ENCODE measurements at places on chromosomes 13 and 19.

DNA sequence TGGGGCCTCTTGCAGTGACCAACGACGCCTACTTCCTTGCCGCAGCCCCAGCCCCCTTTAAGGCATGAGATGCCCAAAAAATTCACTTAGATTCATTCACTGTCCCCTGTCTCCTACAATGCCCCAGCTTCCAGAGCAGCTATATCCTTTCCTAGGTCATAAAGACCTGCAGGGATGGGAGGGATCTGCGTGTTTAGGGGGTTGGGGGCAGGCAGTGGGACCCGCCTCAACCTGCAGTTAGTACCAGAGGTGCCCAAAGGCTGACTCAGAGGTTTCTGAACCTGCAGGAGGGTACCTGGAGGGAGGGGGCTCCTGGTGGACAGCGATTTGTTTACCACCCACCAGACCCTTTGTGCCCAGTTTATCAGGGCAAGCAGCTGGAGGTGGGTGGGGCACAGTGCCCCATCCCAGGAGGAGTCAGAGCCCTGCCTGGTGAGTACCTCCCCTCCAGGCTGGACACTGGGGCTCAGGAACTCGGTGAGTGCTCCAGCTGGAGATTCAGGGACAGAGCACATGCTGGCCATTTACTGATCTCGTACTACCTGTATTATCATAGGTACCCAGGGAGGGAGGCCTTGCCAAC, 10.1 kb downstream of the RPS28 start:
- no peak for DNase-seq

GRCh38 chr19:10450853-10451609, 30.7 kb downstream of the PDE4A start:
- peak; percentile 92 for DNase-seq

DNA sequence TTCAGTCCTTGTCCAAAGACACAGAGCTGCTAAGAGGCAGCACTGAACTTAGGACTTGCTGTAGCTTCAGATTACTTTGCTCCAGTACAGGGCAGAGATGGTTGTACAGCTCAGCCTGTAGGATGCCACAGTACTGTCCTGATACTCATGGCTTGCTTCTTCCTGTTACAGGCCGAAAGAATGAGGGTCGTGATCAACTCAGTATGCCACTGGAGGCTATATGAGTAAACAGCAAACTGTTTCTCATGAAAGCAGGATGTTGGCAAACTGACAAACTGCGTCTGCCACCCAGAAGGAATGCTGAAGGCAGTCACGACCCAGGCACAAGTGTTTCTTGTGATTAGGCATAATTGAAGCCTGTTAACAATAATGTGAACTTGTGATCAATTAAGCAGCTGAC, 2.8 kb downstream of the ZNF749 start:
- DNase-seq: no peak

DNA sequence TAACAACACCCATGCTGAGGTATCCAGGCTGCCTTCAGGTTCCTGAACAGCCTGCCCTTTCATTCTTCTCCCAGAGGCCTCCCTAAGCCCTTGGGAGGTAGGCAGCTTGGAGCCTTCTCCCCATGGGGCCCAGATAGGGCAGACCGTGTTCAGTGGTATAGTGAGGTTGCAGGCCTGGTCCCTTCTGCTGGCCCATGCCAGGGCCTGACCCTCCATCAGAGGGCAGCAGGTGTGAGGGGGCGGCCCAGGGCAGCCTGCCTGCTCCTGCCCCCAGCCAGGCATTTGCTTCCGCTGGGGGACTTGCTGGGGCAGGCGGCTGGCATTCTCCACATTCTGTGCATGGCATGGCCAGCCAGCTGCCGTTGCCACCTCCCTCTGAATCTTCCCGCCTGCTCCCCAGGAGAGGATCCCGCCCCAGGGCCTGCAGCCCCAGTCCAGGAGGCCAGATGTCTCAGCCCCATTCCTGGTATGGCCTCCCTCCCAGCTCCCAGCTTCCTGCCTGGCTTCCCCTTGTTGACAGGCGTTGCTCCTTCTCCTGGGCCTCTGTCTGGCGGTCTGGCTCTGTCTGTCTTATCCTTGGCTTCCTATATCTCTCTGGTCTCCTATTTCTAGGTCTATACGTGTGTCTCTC, 8.9 kb downstream of the CIC start:
- DNase-seq: no peak

DNA sequence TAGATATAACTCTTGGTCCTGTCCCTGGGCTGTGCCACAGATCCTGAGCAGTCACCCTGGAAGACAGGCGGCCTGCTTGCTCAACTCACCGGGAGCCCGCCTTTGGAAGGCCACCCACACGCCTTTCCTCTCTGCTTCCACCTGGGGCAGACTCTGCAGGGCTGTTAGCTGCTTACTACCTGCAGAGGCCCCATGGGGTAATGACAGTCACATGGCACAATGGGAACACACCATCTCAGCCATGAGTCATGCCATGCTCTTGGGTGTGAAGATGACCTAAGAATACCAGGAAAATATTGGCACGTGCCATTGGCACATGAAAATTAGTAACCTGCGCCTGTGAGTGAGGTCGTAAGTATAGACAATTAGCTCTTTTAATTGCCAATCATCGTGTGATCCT, 108.6 kb downstream of the COL4A2 start:
- peak; percentile 11 for DNase-seq

DNA sequence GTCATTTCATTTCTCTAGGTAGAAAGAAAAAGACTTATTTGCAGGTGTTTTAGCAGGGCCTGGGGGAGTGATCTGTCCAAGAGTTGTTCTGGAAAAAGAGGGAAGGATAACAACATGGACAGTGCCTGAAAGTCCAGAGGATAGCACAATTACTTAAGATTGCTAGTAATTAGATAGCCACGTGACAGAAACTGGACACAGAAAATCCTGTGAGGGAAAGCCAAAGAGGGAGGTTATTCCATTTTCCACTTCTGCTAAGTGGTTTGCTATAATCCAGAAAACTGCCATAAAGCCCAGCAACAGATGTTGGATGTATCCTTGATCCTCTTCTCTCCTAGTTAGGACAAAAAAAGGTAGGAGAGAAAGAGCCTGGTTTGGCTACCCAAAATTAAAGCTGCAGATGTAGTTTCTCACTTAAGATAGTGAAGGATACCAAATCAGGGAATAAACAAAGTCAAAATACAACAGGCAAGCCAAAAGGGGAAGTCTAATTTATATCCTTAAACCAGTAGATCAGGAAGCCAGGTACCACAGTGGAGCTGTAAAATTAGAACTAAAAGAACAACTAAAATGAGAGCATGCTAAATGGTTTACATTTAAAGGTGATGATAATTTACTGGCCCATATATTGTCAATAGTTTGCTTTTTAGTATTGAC, 140.2 kb downstream of the VWA8 start:
- peak; percentile 14 for DNase-seq

GRCh38 chr13:114151031-114151430, 18.6 kb upstream of the RASA3 start:
- DNase-seq: no peak

- no peak for DNase-seq
These were observed 30.1 kb downstream of the ZNF557 start for GRCh38 chr19:7099597-7099921.

GRCh38 chr19:19145281-19145680, 7.0 kb upstream of the TMEM161A start:
- no peak for DNase-seq

DNA sequence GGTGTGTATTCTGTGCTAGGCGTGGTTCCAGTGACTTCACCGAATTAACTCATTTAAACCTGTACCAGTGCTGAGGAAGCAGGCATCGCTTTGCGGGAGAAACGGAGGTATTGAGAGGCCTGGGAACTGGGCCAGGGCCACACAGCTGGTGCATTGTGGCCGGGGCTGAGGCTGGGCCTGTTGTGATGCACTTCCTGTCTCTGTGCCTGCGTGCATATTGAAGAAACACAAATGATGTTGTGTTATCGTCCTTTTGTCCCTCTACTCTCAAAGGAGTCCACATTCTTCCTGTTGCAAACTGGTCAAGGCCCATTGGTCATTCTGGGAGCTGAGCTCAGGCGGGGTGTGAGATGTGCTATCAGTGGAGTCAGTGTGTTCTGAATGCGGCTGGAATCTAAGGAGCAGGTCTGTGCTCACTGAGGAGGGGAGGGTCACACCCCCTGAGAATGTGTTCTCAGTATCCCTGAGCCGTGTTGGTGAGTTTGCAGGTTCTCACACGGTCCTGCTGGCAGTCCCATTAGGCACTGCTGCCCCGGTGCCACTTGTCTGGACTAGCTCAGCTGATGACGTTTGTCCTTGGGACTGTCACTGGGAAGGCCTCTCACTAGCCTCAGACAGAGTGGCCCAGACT, 62.1 kb downstream of the ARHGEF7 start:
- DNase-seq: peak; percentile 85

DNA sequence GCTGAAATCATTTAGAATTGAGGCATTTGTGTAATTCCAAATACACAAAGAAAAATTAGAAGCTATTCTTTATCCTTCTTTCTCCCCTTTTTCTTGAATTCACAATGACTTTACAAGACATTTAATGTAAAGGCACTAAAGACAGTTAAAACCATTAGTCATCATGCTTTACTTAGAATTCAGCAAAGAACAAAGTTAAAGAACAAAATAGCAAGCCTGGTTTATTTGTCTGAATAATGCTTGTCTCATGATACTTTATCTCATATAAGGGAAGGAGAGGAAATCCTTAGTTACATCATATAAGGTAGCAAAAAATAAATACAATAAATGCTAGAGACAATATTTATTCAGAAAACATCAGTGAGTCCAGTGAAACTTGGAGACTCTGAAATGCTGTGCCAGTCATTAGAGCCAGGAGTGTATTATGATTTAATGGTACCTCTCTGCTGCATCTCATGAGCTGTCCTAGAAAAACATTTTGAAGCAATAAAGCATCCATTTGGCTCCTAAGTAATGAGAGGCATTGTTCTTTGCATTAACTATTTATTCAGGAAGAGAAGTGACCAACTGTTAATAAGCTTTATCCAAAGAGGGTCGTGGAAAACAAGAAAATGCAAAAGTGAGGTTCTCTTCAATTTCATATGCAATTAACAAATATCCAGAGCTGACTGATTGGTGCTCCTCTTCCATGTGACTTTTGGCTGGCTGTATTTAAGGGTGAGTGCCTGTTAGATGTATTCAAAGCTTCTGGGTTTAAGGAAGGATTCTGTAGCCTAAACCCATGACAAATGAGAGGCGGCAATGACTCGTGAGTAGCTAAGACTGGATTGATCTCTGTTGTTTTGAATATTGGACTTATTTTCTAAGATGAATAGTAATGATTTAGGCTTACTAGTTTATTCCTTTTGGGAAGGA, 105.0 kb downstream of the DGKH start:
- no peak for DNase-seq

- DNase-seq: no peak
These were observed 82.8 kb downstream of the TEX29 start for GRCh38 chr13:111403266-111403665.

DNA sequence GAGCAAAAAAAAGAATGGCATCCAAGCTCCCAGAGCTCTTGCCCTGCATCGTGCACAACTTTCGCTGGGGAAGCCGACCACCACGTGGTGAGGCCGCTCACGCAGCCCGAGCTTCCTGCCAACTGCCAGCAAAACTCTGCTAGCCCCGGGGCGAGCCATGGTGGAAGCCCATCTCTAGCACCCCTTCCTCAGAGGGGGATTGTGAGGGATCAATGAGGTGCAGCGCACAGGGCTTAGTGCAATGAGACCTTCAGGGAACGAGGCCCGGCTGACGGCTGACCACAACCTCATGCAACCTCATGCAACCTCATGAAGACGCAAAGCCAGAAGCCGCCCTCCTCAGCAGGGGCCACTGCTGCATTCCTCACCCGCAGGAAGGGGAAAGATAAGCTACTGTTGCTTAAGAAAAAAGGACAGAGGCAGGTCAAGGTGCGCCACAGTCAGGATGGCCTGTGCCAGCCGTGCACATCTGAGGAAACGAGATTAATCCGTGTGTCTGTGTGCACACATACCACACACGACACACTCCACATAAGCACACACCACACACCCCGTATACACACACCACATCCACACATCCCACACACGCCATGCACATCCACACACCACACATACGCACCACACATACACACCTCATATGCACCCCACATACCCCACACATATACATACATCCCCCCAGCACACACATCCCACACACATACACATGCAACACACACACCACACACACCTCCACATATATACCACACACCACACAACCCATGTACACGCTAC, 9.6 kb downstream of the HSPBP1 start:
- DNase-seq: peak; percentile 40

DNA sequence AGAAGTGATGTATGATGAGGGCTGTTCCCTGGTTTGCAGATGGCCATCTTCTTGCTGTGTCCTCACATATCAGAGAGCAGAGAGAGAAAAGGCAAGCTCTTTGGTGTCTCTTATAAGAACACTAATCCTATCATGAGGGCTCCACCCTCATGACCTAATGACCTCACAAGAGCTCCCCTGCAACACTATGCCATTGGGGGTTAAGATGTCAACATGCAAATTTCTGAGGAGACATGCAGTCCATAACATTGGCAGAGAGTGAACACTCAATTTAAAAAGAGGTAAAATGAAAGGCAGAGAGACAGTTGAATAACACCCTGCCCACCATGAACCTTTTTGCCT, 10.9 kb downstream of the FAM187B start:
- DNase-seq: peak; percentile 35

GRCh38 chr13:35345992-35346391, 130.5 kb downstream of the MAB21L1 start:
- no peak for DNase-seq

DNA sequence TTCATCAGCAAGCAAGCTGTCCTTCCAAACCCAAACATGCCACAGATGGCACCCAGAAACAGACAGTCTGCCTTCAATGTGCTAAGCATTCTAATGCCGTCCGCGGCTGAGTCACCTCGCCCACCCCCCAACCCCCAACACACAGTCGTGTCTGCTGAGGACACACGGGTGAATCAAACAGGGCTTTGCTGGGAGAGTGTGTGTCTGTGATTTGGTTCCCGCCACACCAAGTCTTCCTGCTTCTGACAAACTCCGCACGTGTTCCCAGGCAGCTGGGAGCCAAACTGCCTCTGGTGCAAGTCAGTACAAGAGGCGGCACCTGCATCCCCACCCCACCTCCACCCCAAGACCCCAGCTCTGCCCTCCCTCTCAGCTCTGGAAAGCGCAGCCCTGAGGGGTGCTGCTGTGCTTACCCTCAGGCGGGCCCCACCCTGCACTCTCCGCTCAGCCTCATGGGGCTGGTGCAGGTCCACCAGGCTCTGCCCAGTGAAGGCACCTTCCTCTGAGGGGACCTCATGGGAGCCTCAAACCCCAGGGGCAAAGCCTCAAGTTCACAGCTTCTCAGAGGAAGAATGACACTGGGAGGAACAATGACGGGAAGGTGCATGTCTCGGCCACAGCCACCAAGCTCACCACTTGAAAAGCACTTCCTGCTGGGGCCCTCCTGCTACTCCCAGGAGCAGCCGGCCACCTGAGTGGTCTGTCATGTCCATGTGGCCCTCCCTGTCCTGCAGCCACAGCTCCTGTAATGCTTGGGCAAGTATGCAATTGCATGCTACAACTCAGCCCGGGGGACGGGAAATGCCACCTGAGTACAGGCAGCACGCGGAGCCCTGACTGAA, 15.0 kb upstream of the SLC35E1 start:
- peak; percentile 27 for DNase-seq

- DNase-seq: no peak
These were observed 35.5 kb upstream of the KLF12 start for GRCh38 chr13:74169676-74170075.

GRCh38 chr13:72566526-72566925, 160.9 kb downstream of the MZT1 start:
- no peak for DNase-seq

All from hematopoietic multipotent progenitor cell treated with erythropoietin and hydrocortisone succinate and interleukin-3 and kit ligand, for 4 days (in vitro differentiated cells).